Upper lobe of left lung (tissue), 6 donors: ENCODE measurements at places on chromosomes 4 and X.

DNA sequence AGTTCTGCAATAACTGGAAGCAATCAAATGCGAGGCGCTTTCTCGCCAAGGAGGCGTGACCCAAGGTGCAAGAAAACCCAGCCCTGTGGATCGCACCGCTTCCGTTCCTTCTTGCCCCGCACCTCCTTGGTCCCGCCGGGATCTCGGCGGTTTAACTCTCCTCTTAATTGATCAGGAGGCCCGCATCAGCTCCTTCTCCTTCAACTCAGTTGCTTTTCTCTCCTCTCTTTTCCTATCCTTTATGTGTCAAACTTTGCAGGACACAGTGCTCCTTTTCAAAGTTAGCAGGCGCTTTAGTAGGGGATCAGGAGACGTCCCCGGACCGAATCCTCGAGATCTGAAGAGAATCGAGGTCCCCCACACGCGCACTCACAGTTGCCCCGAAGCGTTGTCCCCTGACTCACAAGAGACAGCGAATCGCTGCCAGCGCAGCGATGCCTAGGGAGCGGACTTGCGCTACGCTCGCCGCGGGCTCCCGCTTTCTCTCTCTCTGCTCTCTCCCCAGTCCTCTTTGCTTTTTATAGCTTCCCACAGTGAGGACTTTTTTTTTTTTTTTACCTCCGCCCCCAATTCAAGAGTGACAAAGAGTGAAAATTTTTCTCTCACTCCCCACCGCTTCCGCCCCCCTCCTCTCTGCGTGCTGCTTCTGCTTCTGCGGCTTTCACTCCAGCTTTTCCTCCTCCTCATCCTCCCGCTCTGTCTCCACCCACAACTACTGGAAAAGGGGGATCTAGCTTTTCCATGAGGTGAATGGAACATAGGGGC, at the start of gene DKK2:
Gene DKK2 (minus strand): TSS at position 495 of the 765 bp plus-strand sequence. CDS start 722 bp downstream, outside the sequence.
- DNase-seq: no peak
- H3K4me1 ChIP-seq: peaks cover 39% of the 10 kb centered on the region
- peak within 1 kb of the TSS; percentile 31 for H3K4me3 ChIP-seq

DNA sequence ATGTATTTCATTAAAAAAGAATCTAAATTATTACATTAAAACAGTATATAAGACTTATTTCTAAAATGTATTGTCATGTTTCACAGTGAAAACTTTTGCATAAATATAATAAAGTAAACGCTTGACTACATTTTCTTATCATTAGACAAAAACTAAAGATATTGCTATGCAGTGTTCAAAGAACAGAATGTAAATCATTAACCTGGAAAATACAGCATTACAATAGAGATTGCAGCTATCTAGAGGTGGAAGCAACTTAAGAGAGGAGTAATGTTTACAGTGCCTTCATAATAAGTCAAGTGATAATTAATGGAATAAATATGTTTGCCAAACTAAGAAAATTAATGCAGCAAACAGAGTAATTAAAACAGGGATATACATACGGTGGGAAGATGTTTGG, 940.9 kb downstream of the FSTL5 start:
- H3K27ac ChIP-seq: no peak overlapping the region
- DNase-seq: no peak
- H3K36me3 ChIP-seq: no peaks in the 10 kb centered on the region
- H3K4me1 ChIP-seq: no peaks in the 10 kb centered on the region
- no peak overlapping the region for H3K4me3 ChIP-seq

GRCh38 chr4:36325499-36325898, 44.1 kb downstream of the DTHD1 start:
- no peaks in the 10 kb centered on the region for H3K36me3 ChIP-seq
- no peak overlapping the region for H3K27ac ChIP-seq
- H3K4me1 ChIP-seq: no peaks in the 10 kb centered on the region
- DNase-seq: no peak

- H3K27ac ChIP-seq: peak within 1 kb of the TSS; percentile 83
- H3K4me3 ChIP-seq: peak within 1 kb of the TSS; percentile 64
- DNase-seq: peak; percentile 93
These were observed at the start of gene PRKX for GRCh38 chrX:3713225-3713936. PRKX (minus strand) TSS chrX:3713649; CDS start chrX:3713253, 396 bp downstream.

DNA sequence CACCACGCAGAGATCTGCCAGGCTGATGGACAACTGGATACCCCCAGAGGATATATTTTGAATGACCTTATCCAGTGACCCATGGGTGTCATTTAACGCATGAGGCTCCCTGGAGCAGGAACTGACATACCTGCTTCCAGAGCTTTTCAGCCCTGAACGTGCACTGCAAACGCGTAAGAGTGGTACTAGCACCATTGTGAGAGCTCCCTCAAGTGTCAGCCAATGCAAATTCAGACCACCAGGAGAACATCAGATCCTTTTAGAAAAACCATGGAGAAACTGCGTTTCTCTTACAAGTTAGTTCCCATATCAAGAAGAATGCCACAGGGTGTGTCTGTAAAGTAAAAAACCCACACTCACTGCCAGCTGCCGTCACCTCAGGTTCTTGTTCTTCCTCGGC, 7.3 kb downstream of the TREX2 start:
- no peak for DNase-seq
- H3K4me1 ChIP-seq: no peaks in the 10 kb centered on the region
- no peaks in the 10 kb centered on the region for H3K36me3 ChIP-seq
- H3K4me3 ChIP-seq: no peak overlapping the region
- H3K27ac ChIP-seq: no peak overlapping the region

DNA sequence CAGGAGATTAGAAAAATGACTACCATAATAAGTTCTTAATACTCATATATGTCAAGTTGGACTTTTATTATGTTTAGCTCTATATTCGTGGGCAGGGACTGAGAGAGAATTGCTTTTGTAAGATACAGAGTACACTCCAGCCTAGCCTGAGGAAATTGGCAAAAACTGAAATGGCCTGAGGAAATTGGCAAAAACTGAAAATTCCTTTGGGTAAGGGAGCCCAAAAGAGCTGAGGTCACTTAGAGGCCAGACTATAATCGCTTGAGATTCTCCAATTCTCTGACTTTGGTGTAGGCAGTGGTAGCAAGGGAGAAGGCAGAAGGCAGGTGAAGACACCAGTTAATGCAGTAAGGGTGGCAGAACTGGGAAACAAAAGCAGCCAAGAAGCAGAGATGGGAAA, 124.5 kb upstream of the HCCS start:
- H3K27me3 ChIP-seq: no peaks in the 10 kb centered on the region
- DNase-seq: no peak
- H3K4me1 ChIP-seq: no peaks in the 10 kb centered on the region

- no peaks in the 10 kb centered on the region for H3K36me3 ChIP-seq
- no peaks in the 10 kb centered on the region for H3K27me3 ChIP-seq
- H3K27ac ChIP-seq: no peak overlapping the region
- no peak overlapping the region for H3K4me3 ChIP-seq
- DNase-seq: no peak
- peaks cover under 1% of the 10 kb centered on the region for H3K4me1 ChIP-seq
These were observed 86.3 kb upstream of the RAPGEF2 start for GRCh38 chr4:159016593-159017024.

DNA sequence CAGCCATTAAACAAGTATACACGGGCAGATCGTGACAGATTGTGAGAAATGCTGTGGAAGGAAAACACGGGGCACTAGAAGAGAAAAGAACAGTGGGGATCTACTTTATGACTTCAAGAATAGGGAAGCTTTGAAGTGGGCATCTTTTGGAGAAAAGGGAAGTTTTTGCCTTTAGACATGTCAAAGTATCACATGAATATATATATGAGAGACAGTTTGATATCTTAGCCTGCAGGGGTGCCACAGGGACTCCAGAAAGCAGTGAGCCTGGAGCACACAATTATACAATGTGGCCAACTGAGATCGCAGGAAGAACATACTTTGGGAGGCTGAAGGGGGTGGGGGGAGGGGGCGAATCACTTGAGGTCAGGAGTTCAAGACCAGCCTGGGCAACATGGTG, 35.7 kb downstream of the RELL1 start:
- no peaks in the 10 kb centered on the region for H3K27me3 ChIP-seq
- peaks cover 10% of the 10 kb centered on the region for H3K4me1 ChIP-seq
- H3K4me3 ChIP-seq: no peak overlapping the region
- H3K36me3 ChIP-seq: no peaks in the 10 kb centered on the region
- DNase-seq: no peak

DNA sequence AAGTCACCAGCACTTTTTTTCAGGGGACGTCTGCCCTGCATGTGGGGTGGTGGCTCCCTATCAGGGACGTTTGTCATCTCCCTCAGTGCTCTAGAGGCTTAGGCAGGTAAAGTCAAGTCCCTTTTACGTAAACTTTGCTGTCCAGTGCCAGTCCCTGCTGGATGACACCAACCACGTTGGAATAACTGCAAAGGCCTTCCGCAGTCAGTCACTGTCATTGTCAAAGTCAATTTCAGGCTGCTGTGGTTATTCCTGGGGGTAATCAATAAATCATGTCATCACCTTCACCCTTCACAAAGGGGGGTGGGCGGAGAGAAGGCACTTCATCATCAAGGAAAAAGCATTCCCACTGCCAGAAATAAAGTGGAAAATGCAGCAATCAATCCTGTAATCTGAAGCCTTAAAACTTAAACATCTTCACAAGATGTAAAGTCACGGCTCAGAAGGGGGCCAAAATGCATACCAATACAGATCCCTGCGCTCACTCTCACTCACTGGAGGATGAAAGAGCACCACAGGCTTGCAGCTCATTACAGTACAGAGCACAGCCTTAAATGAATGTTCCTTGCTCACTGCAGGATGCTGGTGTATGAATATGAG, 56.2 kb downstream of the CLDN22 start:
- peaks cover 21% of the 10 kb centered on the region for H3K4me1 ChIP-seq
- peaks cover 57% of the 10 kb centered on the region for H3K36me3 ChIP-seq
- no peak for DNase-seq
- no peaks in the 10 kb centered on the region for H3K27me3 ChIP-seq

GRCh38 chr4:165994701-165995100, 121.7 kb downstream of the TLL1 start:
- H3K36me3 ChIP-seq: no peaks in the 10 kb centered on the region
- no peak for DNase-seq
- no peak overlapping the region for H3K27ac ChIP-seq
- H3K27me3 ChIP-seq: no peaks in the 10 kb centered on the region

- DNase-seq: no peak
- no peak overlapping the region for H3K4me3 ChIP-seq
These were observed 129.7 kb upstream of the SMAD1 start for GRCh38 chr4:145351922-145352321.

- DNase-seq: no peak
- no peaks in the 10 kb centered on the region for H3K36me3 ChIP-seq
- H3K27me3 ChIP-seq: no peaks in the 10 kb centered on the region
- no peaks in the 10 kb centered on the region for H3K4me1 ChIP-seq
- H3K4me3 ChIP-seq: no peak overlapping the region
- H3K27ac ChIP-seq: no peak overlapping the region
These were observed 647.4 kb downstream of the BCOR start for GRCh38 chrX:39450234-39450977.

DNA sequence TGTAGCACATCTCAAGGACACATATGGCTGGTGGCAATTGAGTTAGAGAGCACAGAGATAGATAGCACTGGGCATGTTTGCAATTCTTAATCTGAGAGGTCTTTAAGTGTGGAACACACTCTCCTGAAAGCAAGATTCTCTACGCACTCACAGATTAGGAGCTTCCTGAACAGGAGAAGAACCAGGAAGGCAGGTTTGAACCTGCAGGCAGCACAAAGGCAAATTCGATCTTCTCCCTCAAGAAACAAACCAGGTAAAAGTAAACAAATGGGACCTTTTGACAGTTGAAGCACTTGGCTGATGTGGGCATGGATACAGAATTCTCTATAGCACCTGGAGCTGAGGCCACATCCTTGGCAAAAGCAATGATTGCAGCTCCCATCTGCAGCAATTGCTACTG, 24.3 kb downstream of the HS3ST1 start:
- H3K36me3 ChIP-seq: no peaks in the 10 kb centered on the region
- H3K4me3 ChIP-seq: no peak overlapping the region
- no peak overlapping the region for H3K27ac ChIP-seq
- no peaks in the 10 kb centered on the region for H3K27me3 ChIP-seq
- H3K4me1 ChIP-seq: no peaks in the 10 kb centered on the region

GRCh38 chrX:3728454-3728853, 15.0 kb upstream of the PRKX start:
- no peak for DNase-seq
- H3K27ac ChIP-seq: peak overlapping the region; percentile 27
- no peaks in the 10 kb centered on the region for H3K4me1 ChIP-seq
- no peaks in the 10 kb centered on the region for H3K36me3 ChIP-seq
- no peaks in the 10 kb centered on the region for H3K27me3 ChIP-seq
- no peak overlapping the region for H3K4me3 ChIP-seq

DNA sequence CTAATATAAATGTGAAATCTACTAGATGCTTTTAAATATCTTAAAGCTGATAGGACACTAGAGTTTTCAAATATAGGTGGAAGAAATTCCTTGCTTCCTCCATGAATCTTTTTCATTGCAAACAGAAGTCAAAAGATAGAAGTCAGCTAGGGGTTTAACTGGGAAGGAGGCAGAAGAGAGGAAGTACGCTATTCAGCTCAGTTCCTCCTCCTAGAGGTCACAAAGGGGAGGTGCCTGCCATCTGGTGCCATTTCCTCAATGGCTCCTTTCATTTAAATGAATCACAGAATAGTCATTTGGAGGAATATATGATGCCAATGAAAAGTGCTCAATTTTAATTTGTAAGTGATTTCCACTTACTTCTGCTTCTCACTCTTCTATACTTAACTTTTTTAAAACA, 8.5 kb downstream of the COL25A1 start:
- H3K4me3 ChIP-seq: no peak overlapping the region
- no peak for DNase-seq
- no peaks in the 10 kb centered on the region for H3K27me3 ChIP-seq
- no peaks in the 10 kb centered on the region for H3K4me1 ChIP-seq
- no peaks in the 10 kb centered on the region for H3K36me3 ChIP-seq

DNA sequence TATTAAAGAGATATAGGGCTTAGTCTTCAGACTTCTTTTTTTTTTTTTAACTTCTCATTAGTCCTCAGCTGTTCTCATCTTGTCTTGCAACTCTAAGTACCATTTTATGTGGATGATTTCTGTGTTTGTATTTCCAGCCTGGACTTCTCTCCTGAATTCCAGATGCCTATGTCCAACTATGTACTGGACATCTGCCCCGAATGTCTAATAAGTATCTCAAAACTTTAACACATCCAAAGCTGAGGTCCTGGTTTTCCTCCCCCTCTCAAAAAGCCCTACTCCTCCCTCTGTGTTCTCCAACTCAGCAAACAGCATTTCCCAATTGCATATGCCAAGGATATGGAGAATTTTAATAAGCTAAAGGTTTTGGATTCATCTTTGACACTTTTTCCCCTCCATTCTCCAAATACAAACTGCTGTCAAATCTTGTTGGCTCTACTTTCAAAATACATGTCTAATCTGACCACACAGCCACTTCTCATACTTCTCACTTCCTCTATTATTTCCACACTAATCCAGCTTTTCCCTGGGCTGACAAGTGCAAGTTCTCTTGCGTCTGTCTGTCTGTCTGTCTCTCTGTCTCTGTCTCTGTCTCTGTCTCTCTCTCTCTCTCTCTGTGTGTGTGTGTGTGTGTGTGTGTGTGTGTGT, 79.8 kb downstream of the CLCN5 start:
- no peak overlapping the region for H3K27ac ChIP-seq
- no peak for DNase-seq
- no peaks in the 10 kb centered on the region for H3K27me3 ChIP-seq
- no peak overlapping the region for H3K4me3 ChIP-seq

- no peak for DNase-seq
- H3K36me3 ChIP-seq: no peaks in the 10 kb centered on the region
- no peak overlapping the region for H3K4me3 ChIP-seq
- no peaks in the 10 kb centered on the region for H3K27me3 ChIP-seq
- H3K4me1 ChIP-seq: no peaks in the 10 kb centered on the region
- H3K27ac ChIP-seq: no peak overlapping the region
These were observed 133.6 kb upstream of the ARHGEF9 start for GRCh38 chrX:63918611-63919010.

- H3K4me1 ChIP-seq: peaks cover 25% of the 10 kb centered on the region
- H3K27ac ChIP-seq: no peak overlapping the region
- H3K27me3 ChIP-seq: no peaks in the 10 kb centered on the region
- DNase-seq: no peak
- no peak overlapping the region for H3K4me3 ChIP-seq
These were observed 94.1 kb downstream of the BCOR start for GRCh38 chrX:40003428-40004245.
